ENCODE measurements at places on chromosomes 5 and 9.

- DNase-seq = no peak
Measured at GRCh38 chr5:17395106-17395880, 102.7 kb upstream of the TAF11L2 start.

- no peak for DNase-seq
Measured at GRCh38 chr5:107373549-107374263, 297.0 kb downstream of the EFNA5 start.

GRCh38 chr5:96493219-96493790 is 60.3 kb upstream of the PCSK1 start:
- no peak for DNase-seq

DNA sequence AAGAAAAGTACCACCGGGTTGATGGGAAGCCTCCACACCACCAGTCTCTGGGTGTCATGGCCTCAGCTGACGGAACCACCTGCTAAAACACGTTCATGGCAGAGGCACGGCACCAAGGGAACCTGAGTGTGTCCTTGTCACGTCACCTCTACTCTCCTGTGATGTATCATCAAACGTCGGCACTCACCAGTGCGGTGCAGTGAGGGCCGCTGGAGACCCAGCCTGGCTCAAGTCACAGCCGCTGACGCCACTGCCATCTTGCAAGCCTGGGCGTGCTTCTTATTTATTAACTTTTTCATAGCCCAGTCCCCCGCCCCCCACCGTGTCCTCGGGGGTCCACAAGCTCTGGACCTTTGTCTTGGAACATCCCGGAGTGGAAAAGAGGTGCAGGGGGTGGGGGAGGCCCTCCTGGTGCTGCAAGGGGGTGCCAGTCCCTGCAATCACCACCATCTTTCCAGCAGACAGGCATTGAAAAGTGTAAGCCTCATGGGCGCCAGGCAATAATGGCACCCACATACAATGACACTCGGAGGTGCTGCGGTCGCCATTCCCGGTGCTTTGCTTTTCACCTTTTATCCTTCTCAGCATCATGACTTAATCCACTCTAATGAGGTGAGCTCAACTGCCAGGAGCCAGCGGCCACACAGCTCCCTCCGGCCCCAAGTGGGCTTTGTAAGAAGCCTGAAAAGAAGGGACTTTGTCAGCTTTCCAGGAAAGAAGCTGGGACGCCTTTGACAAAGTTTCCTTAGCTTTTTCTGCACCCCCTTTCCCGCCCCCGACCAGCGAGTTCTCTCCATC is 202.3 kb upstream of the IRX1 start:
- no peak for DNase-seq

DNA sequence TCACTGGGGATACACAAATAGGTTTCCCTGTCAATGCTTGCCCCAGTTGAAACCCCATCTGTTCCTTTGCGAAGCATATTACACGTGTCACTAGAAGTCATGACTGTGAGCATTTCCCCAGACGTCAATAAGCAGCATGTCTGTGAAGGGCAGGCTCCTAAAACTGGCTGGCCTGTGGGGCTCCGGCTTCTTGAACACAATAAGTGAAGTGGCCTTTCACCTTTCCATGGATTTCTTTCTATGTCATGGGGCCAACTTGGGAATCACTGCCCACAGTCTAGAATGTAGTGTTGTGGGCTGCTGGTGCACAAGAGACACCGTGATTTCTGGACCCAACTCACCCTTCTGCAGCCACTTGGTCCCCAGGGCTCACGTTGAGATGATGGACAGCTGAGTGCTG is 60.4 kb upstream of the CTSL start:
- no peak for DNase-seq
